Foreskin keratinocyte (primary cell): ENCODE measurements at places on chromosomes 5 and 9.
A peak's percentile ranks its signal among the peaks of the same experiment; 100 is the strongest.

GRCh38 chr5:124162767-124163532 lies 583.5 kb downstream of the ZNF608 start:
- no peak for DNase-seq

GRCh38 chr9:15293804-15294316 lies 13.2 kb downstream of the TTC39B start:
- DNase-seq = no peak

DNA sequence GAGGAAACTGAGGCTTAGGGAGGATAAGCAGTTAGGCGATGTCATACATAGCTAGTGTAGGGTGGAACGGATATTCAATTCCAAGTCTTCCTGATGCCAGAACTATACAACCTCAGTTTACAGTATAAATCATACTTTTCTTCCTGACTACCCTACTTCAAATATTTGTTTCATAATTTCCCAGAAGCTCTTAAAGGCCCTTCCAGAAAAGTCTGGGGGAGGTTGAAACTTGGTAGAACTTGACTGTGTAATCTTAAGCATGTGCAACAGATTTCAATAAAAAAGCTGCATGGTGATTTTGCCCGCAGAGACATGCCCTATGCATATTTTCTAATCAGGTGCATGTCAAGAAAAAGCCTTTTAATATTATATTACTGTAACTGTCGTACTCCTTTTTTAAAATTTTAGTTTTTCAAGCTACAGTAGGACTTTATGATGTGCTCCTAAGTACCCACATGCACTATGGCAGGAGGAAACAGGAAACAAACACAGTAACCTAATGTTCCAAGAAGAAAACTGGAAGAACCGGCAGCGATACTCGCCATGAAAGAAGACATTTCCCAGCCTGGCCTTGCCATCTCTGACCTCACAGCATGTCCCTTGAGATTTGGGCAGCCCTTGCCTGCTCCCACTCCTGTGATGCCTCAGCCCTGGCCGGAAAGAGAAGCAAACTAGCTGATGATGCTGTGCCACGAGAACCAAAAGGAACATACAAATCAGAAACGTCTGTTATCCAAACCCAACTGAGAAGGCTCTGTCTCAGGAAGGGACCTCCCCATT lies 266.0 kb downstream of the EFNA5 start:
- peak; percentile 57 for DNase-seq

GRCh38 chr5:76528547-76529331 lies 94.5 kb downstream of the F2RL2 start:
- DNase-seq = no peak

GRCh38 chr9:34654323-34655051 lies 2.5 kb downstream of the IL11RA start:
- DNase-seq = no peak

DNA sequence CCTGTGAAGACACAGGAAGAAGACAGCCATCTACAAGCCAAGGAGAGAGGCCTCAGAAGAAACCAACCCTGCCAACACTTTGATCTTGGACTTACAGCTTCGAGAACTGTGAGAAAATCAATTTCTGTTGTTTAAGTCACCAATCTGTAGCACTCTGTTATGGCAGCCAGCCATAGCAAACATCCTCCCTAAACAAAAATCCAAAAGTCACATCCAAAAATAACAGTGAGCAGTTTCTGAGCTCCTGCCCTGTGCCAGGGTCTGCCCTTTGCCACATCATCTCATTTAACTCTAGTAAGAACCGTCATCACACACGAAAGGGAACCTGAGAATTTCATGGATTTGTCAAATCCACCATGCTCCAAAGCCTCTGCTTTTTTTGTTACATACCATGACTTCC lies 118.8 kb downstream of the TRIM36 start:
- DNase-seq = no peak

DNA sequence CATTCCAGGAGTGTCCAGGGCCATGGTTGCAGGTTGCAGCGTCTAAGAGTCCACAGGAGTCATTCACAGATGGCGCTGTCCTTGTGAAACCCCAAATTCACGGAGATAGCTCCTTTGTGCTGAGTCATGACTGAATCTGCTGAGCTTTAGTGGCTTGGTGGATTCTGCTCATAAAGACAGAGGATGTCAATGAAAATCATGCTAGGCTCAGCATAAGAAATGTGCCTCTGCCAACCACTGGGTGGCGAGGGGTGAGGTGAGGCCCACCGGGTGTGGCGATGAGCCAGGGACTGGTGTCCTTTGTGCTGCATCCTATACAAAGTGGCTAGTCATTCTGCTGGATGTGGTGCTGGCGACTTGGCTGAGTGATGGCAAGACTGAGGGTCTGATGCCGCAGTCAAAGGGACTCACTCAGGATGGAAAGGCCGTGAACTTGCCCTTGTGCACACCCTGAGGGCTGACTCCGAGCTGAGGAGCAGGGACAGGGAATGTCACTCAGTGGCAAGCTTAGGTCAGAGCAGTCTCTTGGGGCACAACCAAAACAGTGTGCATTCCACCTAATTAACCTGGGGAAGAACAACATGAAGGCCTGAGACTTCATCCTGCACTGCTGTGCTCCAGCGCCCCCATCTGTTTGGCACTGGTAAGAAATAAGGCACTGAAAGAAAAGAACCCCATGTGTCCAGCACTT lies 71.5 kb downstream of the DAP start:
- DNase-seq = no peak

DNA sequence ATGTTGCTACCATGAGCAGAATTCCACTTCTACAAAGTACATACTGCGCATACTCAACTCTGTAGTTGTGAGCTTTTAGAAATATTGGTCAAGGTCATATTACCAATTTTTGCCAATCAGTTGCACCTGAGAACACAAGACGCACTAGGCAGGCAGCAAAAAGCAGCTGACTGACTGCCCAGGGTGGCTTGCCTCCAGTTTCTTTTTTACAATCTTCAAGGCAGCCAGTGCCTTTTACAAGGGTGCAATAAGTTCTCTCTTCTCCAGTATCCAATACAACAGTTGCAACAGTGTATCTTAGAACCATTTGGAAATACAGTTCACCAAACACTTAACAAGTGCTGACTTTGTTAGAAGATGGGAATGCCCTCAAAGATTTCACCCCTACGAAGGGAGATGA lies 16.1 kb upstream of the FOXB2 start:
- no peak for DNase-seq

- no peak for DNase-seq
These were observed 313.2 kb downstream of the MLLT3 start for GRCh38 chr9:20309124-20309523.

DNA sequence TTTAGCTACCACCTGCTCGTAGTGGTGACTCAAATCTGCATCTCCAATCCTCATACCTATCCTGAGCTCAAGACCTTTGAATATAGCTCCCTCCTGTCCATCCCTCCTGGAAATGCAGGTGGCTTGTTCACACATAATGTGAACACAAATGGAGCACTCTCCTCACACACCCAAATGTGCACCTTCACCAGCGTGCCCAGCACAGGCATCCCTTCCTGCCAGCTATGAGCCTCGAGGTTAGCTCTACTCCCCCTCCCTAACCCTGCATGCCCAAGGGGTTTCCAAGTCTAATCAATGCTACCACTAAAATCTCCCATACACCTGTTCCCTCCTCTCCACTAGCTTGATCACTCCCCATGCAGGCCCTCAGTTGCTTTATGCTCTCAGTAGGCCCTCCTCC lies 2.2 kb upstream of the TGFBI start:
- DNase-seq = no peak

- no peak for DNase-seq
These were observed 39.2 kb downstream of the EXOSC2 start for GRCh38 chr9:130732793-130733221.

- DNase-seq = no peak
These were observed 23.6 kb upstream of the CCDC112 start for GRCh38 chr5:115320006-115320405.

- no peak for DNase-seq
These were observed 363.4 kb downstream of the DNAH5 start for GRCh38 chr5:13581132-13581531.

DNA sequence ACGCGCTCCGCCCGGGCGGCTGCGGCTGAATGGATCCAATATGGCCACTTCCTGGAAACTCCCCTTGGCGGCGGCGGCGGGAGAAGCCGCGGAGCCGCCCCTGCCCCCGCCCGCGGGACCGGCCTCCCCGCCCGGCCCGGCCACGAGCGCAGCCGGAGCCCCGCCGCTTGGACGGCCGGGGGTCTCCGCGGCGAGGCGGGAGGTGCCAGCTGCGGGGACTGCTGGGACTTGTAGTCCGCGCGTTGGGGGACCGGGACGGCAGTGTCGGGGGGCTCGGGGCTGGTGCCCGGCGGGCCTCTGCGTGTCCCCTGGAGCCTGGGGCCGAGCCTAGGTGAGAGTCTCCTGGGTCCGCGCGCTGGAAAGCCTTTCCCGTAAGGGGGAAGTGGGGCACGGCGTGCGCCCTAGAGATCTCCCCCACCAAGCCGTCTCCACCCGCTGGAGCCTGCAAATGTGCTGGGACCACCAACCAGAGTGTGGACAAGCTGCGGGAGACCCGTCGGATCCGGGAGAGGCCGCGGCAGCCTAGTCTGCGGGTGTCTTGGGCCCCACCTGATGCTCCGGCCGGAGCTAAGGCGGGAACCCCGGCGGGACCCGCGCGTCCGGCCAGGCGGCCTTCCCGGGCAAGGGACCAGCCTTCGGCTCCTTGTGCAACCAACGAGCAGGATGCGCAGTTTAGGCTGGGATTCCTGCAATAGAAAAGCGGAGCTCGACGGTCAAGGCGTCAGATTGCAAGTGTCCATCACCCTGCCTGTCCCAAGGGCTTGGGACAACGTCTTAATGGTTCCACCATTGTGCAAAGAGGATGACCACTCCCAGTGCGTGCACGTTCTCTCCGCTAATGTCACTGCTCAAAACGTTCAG lies at the start of gene SEPTIN8:
TSS of gene SEPTIN8 (minus strand) at position 31 of the 861 bp plus-strand sequence. CDS start 102 bp downstream, outside the sequence.
- no peak for DNase-seq

- no peak for DNase-seq
These were observed 565.5 kb upstream of the DMAC1 start for GRCh38 chr9:8365029-8365428.

DNA sequence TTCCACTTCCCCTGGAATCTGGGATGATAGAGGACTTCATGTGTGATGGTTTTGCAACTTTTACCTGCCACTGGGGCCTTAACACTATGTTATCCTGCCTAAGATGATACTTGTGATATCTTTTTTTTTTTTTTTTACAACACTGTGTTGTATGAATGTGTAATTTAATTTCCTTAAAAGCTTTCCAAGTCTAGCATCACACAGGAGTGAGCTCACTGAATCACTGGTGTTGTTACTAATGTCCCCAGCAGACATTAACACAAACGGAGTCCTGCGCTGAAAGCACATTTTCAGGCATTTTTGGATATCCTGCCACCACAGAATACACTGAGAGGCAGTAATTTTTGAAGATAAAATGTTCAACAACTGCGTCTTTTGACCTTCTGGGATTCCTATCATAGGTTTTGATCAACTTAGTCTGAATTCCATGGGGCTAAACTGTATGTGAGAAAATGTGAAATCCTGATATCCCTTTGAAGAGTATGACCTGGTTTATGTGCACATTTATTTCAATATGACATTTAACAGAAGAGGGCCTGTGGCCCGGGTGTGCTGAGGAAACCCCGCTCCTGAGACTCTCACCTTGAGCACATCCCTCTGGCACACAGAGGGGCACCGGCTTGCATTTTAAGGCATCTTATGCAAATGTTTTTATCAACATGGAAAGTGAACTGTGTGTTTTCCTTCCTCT lies 118.0 kb downstream of the FSTL4 start:
- DNase-seq = no peak

- DNase-seq = peak; percentile 92
These were observed 10.3 kb downstream of the OCLN start for GRCh38 chr5:69502767-69503488.

DNA sequence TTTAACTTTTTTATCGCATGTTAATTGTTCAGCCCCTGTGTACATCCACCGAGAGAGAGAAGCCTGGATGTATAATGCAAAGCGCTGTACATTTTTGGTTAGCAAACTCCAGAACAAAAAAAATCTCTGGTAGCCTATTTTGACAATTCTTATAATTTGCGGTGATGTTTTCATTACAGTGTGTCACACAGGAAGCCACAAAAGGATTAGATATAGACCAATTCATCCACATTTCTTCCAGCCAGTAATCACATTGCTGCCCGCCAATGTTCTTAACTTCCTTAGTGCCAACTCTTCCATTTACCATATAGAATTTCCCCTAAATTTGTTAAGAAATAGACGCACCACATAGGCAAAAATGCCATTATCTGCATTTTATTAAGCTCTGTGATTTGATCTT lies 435.6 kb downstream of the EFNA5 start:
- no peak for DNase-seq
